Immature natural killer cell (primary cell): ENCODE measurements at places on chromosomes 6 and 20. TPM values are rescaled to one million over a fixed set of nuclear protein-coding genes. Genes with fewer than 3 reads are reported as not detected.

GRCh38 chr6:150606647-150607328 is 7.1 kb downstream of the PLEKHG1 start:
- DNase-seq: no peak

GRCh38 chr6:11126876-11127275 is 15.4 kb upstream of the ERVFRD-1 start:
- no peak for DNase-seq

DNA sequence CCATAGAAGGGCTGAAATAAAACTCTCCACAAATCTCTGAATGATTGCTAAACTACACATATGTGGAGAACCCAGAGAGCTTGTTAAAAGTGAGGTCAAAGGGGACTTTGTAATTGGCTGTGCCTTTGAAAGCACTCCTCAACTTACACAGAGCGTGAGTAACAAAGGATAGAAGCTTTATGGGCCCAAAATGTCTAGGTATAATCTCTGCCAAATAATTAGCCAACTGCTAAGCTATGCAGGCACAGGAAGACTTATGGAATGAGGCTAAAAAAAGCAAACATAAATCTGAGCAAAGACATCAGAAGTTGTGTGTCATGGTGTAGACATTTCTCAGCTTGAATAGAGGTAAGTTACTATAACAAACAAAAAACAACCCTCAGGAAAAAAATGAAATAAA is 23.3 kb upstream of the UST start:
- DNase-seq: no peak

GRCh38 chr6:43942011-43942442 is 172.0 kb downstream of the VEGFA start:
- no peak for DNase-seq

GRCh38 chr20:20820104-20820503 is 107.7 kb upstream of the RALGAPA2 start:
- DNase-seq: no peak

- no peak for DNase-seq
Measured at GRCh38 chr6:152651986-152652385, 14.8 kb upstream of the SYNE1 start.

DNA sequence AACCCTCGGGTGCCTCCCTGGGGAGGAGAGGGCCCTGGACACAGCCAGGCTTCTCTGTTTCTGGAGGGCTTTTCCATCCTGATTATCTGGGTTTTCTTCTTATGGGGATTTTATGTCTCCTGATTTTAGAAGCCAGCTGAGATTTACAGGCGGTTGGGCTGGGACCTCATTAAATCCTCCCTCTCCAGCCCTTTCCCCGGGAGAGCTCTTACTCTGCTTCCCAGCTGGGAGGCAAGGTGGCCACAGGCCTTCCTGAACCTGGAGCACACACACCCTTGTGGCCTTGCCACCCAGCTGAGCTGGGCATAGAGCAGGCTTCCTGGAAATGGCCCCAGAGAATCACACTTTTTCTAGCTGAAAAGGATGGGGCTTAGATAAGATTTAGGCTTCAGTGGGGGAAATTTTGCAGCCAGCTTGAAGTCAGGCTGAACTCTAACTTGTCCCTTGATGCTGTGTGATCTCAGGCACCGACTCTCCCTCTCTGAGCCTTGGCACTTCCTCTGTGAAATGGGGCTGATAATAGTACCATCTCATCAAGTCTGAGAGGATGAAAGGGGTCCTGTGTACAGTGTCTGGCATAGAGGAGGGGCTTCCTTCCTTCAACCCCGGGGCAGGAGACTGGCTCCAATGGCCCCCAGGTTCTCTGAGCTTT is 16.6 kb downstream of the VSTM2L start:
- DNase-seq: no peak

DNA sequence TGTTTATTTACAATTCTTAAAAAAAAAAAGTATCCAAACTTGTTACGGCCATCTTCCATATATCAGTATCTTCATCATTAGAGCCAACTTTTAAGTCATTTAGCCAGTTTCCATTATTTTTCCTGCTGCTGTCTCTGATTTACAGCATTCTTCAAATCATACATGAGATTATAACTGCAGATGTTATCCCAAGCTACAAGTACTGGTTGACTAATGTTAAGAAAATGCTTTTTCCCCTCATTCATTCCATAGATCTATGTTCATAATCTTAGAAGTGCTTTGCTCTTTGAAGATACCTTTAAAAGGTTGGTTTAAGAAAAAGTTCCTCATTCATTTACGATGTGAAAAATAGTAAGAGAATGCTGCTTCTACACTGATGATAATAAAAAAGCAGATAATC is 158.7 kb downstream of the RNGTT start:
- no peak for DNase-seq

- no peak for DNase-seq
Measured at GRCh38 chr6:130853555-130854183, 26.5 kb downstream of the SMLR1 start.

DNA sequence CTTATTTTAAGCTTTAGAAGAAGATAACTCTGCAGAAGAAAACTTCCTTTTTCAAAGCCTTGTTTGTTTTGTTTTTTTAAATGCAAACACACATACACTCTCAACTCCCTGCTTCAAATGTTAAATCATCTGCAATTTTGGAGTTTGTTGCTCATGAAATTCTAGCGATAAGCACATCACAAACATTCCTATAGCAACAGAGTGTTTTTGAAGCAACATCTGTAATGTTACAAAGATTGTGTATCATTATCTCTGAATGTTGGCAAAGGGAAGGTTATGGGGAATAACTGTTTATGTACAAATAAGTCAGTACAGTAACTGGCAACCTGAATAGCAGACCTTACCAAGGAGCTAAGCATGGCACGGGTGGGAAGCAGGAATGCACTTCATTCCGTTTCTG is 84.8 kb upstream of the MRPS10 start:
- DNase-seq: no peak

GRCh38 chr20:62396367-62397239 is 9.7 kb downstream of the RPS21 start:
- DNase-seq: no peak

DNA sequence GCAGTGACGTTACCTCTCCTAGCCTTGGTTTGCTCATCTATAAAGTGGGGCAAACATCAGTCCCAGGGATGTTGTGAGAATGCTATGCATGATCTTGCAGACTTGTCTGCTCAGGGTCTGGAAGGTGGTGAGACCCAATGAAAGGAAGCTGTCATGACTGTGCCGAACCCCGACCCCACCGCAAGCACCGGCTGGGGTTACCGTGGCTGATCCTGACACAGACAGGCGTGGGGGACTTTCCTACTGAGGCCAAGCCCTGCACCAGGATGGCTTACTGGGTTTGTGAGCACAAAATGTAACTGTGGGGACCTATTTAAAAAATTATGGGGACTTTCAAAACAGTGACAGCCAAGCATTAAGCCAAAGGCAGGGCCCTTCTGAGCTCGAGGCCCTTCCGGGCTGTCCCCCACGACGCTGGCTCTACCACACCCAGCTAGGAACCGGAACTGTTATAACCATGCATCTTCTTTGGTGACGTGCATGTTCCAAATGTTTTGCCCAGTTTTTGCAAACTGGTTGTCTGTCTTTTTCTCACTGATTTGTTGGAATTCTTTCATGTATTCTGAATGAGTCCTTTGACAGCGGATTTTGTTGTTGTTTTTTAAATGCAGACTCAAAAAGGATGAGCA is 76.6 kb upstream of the PMEPA1 start:
- DNase-seq: no peak

- peak; percentile 62 for DNase-seq
Measured at GRCh38 chr6:106149472-106150069, 63.4 kb downstream of the PRDM1 start.

DNA sequence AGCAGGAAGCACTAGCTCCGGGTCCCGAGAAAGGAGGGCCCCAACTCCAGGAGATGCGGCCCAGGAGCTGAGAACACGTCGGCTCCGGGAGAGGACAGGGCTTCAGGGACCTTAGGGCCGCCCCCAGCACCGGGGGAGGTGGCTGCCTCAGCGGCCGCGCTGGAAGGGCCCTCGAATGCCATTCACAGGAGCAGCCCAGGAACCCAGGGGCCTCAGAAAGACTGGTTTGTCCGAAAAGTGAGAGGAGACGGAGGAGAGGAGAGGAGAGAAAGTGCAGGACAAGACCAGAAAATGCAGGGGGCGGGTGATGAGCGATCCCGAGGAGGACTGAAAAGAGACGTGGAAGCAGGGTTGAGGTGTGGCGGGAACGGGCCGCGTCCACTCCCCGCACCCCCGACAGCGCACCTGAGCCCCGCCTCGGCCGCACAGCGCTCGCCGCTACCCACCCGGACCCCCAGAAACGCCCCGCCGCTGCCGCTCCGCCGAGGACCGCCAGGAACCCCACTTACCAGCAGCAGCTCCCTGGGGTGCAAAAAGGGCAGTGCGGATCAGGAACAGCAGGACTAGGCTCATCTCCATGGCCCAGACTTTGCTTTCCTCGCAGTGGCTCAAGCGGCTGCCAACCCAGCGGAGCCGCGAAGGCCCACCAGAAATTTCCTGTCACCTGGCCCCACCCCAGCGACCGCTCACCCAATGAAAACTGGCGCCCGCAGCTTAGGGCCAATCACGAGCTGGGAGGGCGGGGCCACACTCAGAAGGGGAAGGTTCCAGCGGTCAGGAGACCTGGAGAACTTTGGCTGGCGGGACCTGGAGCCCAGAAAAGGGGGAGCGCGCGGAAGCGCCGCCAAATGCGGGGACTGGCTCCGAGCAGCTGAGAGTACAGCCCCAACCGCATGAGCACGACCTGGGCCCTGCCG is 25.4 kb downstream of the HLA-F start:
- peak; percentile 82 for DNase-seq

DNA sequence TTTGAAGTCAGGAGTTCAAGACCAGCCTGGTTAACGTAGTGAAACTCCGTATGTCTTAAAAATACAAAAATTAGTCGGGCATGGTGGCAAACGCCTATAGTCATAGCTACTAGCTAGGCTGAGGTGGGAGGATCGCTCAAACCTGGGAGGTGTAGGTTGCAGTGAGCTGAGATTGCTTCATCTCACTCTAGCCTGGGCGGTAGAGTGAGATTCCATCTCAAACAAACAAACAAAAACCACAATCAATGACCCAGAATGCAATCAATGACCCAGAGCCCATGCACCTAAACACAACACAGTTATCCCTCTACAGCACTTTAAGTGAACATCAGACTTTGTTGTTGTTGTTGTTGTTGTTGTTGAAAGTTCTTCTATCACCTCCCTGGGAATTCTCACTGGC is 77.9 kb downstream of the MYB start:
- DNase-seq: no peak

GRCh38 chr6:35914536-35914935 is 6.4 kb downstream of the SRPK1 start:
- DNase-seq: no peak

- no peak for DNase-seq
Measured at GRCh38 chr6:7674291-7674690, 51.6 kb upstream of the BMP6 start.

DNA sequence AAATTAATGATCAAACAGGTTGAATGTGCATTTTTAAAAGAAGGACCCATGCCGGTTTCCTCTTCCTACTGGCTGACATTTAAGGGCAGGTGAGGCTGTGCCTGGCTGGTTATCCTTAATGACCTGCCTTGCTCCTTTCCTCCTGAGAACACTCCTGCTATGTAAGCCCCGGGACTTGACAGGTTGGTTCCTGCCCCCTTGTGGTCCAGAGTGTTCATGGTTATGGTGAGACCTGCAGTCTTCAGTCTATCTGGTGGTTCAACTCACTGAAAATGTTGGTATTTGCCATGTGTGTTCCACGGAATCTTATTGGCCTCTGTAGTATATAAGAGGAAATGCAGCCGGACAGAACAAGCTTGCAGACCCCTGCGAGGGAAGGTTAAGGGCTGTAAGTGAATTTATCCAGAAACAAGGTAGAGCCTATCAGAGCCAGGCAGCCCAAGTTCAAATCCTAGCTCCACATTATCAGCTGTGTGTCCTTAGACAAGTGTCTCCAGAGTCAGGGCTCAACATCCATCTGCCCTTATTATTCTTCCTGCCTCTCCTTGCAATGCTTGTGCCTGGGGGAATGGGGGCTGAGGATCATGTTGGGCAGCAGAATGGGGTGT is 5.2 kb upstream of the BPIFA3 start:
- no peak for DNase-seq

GRCh38 chr6:146598772-146599405 is at the start of gene ADGB:
Gene ADGB, plus strand, starts transcription at chr6:146598972. Its CDS starts 69 bp downstream, at chr6:146599041.
- DNase-seq: peak; percentile 5

DNA sequence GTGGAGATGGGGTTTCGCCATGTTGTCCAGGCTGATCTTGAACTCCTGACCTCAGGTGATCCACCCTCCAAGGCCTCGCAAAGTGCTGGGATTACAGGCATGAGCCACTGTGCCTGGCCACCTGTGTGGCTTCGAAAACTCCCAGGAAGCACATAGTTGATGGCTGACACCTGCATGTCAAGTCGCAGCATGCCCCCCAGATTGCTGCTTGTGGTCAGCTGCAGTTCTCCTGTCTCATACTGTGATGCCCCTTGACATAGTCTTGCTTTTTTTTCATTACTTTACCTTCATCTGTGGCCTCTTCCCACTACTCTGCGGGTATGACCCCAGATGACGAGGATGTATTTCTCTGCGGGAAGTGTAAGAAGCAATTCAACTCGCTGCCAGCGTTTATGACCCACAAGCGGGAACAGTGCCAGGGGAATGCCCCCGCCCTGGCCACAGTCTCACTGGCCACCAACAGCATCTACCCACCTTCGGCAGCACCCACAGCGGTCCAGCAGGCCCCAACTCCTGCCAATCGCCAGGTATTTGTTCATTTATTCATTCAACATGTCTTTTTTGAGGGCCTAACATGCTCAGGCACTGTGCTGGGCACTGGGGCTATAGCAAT is 13.1 kb downstream of the ZNF341 start:
- no peak for DNase-seq

DNA sequence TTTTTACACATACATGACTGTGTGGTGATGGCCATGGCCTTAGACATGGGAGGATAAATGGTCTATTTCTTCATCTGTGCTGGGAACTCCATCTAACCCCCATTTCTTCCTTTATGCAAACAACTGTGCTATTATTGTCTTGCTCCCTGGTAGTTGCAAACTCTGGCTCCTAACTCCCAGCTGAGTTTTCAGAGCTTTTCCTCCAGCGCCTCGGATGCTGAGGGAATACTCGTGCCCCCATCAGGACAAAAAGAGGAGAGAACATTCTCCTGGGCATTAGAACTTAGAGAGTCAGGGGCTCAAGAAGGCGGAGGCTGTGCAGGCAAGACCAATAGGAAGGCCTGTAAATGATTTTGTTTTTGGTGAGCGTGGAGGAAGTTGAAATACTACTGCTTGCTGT is 2.1 kb downstream of the DAAM2 start:
- no peak for DNase-seq

Gene VEGFA
- polyA plus RNA-seq: 2.4 TPM

Gene CST1
- not detected for polyA plus RNA-seq

Gene TBXT
- polyA plus RNA-seq: not detected

Gene TREM2
- not detected for polyA plus RNA-seq

Gene PRL
- polyA plus RNA-seq: not detected

Gene ID4
- polyA plus RNA-seq: not detected

Gene AVP
- not detected for polyA plus RNA-seq

Gene RSPH9
- 0.55 TPM for polyA plus RNA-seq

Gene MUC21
- not detected for polyA plus RNA-seq

Gene BCAS1
- 0.56 TPM for polyA plus RNA-seq

Gene PDE7B
- 0.14 TPM for polyA plus RNA-seq

Gene SMIM28
- polyA plus RNA-seq: not detected
